Fibroblast of skin of left quadriceps (primary cell): ENCODE measurements at places on chromosomes 4 and X.
A peak's percentile ranks its signal among the peaks of the same experiment; 100 is the strongest.

GRCh38 chr4:84583876-84584380, 1.0 kb downstream of the CDS1 start:
- no peak for DNase-seq

- DNase-seq, result no peak
Observed at GRCh38 chrX:150508451-150509367, 59.7 kb upstream of the MTM1 start.

GRCh38 chr4:8101213-8102075, 57.2 kb downstream of the ABLIM2 start:
- DNase-seq, result no peak

- DNase-seq, result no peak
Observed at GRCh38 chrX:155968791-155969190, 28.7 kb upstream of the IL9R start.

GRCh38 chrX:121030083-121030482, 17.3 kb upstream of the GLUD2 start:
- DNase-seq, result no peak

DNA sequence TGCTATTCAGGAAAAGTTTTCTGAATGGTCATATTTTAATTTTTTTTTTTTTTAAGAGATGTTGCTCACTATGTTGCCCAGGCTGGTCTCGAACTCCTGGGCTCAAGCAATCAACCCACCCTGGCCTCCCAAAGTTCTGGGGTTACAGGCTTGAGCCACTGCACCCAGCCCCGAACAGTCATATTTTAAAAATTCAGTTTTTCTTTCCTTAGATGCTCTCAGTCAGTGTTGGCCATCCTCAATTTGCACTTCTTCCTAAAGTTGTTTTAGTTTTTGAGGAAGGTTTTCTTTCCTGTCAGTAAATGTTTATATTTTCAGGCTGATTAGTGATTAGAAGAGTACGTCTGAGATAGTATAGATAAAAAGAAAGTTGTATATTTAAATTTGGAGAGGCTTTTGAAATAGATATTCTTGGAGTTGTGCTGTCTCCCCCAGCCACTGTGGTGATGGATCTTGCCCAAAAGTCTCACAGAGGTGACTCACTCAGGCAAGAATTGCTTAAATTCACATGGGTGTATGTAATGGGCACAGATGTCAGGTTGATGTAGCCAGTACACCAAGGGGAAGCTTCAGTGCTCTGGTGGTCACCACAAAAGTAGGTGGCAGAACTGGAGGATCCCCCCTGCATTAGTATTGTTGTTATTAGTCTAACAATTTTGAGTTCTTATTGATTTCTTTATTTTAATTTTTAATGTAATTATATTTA, 72.2 kb upstream of the ELOVL6 start:
- DNase-seq, result peak; percentile 56

GRCh38 chr4:16072168-16072567, 11.7 kb downstream of the PROM1 start:
- DNase-seq, result no peak

DNA sequence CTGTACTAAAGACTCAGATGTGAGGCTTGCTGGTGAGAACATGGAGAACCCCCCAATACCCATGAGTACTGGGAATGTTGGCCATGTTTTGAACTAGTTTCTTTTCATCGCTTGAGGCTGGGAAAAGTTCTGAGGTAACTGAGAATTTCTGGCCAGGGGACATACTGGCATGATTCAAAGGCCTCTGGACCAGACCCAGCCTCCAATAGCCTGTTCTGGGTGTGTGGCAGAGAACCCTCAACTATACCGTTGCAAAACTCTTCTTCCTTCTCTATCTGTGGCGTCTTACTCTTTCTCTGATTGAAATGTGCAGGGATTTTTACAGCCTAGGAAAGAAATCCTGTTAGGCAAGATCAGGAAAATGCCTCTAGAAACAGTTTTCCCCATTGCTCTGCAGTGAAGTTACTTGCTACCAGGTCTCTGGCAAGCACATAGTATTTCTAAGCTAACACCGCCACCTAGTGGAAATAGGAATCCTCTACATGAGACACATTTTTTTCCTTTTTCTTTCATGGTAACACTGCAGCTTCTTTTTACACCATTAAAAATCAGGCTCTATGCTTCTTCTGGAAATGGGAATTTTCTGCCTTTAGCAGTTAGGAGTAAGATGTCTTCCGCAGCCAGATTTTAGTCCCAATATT, 170.7 kb upstream of the ZCCHC13 start:
- DNase-seq, result peak; percentile 26

DNA sequence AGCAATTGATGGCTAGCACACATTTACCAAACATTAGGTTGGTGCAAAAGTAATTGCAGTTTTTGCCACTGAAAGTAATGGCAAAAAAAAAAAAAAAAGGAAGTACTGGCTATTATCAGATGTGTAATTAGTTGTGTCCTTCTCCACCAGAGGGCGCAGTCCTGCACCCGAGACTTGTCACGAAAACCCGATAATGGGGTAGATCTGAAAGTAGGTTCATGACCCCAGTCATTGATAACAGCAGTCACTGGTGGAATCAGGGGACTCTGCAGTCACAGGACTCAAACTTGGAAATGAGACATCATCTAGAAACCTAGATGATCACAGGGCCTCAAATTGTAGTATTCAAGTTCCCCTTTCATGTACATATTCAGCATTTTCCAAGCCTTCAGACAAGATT, 13.1 kb upstream of the ACOT9 start:
- no peak for DNase-seq

DNA sequence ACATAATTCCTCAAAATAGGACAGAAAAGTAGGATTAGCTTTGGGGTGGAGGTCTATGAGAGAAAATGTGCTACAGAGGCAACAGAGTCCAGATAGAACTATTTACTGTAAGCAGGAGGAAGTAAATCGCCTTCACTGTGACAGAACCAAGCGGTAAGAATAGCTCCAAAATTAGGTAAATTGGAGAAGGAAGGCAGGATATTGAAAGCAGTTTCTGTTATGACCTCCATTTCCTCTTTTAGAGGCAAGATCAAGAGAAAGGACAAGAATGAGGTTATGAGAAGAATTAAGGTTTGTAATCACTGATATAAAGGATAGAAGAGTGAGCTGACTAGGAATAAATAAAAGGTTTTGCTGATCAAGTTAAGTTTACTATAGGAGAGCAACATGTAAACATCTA, 44.1 kb upstream of the NEUROG2 start:
- DNase-seq, result no peak

- no peak for DNase-seq
Observed at GRCh38 chrX:132958091-132958703, at the start of gene HS6ST2. Gene HS6ST2, minus strand, starts transcription at chrX:132958629.

DNA sequence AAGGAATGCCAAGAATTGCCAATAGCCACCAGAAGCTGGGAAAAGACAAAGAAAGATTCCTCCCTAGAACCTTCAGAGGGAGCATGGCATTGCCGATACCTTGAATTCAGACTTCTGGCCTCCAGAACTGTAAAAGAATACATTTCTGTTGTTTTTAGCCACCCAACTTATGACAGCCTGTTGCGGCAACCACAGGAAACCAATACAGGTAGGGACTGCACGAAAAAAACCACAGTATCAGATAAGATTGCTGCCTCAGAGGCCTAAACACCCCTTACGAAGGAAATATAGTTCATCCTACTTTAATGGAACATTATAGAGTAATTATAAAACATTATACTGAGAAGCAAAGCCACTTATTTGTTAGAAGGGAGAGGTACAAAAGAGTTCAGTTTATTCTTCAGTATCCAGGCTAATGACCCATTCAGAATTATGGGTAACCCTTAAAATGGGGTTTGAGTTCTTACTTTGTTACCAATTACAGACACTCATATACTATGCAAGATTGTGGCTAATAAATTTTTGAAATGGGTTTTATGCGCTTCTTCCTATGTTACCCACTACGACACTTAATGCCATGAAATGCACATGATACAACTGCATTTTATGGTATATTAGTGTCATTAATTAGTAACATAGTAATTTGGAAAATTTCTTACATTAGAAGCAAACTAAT, 37.4 kb upstream of the SMIM10L2A start:
- no peak for DNase-seq

DNA sequence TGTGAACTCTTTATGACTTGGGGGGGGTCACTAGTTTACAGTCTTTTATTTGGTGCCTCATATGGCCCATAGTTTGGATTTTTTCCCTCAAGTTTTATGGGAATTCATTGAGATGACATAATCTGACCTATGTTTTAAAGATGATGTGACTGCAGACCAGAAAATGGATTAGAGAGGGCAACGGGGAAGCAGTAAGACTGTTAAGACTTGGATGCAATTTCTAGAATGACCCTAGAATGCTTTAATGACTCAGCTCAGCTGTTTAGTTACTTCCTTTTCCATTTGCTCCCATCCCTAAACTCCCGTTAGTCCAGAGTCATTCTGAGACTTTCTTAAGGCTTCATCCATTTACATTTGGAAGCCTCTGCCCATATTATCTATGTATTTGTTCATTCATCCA, 59.9 kb upstream of the PDGFRA start:
- DNase-seq, result no peak

DNA sequence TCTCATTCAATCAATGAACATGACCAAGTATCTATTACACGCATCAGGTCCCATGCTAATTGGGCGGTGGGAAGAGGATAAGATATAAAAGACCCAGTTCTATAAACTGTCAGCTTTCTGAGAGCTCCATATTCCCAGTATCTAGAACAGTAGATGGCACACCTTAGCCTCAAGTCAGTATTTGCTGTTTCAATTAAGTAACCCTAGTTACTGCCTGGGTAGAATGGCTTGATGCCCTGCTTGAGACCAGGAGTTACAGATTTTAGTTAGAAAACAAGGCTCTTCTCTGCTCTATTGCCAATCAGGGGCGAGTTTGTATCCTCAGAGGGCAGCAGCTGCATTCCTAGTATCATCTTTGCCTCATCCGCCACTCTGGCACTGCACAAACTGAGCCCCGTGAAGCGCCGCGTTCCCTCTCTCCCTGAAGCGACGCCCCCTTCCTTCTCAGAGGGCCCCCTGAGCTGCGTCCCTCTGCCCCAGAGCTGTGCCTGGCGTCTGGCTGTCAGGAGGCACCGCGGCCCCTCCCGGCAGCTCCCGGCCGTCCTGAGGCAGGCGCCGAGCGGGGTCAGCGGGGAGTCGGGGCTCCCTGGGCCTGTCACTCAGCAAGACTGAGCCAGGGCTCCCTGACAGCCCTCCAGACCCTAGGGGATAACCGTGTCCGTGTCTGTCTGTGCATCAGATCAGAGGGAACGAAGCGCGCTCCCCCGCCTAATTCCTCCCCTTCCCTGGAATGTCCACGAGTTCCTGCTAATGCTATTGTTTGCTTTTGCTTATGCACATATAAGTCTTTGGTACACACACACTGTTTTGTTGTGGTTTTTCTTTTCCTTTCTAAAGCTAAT, 212.4 kb upstream of the TTC29 start:
- DNase-seq, result no peak
